ENCODE measurements at places on chromosomes 12 and 14.

- DNase-seq, result no peak
Measured at GRCh38 chr12:2722806-2723205, 72.0 kb upstream of the FKBP4 start.

GRCh38 chr14:57875296-57875695, 9.4 kb upstream of the SLC35F4 start:
- no peak for DNase-seq

- no peak for DNase-seq
Measured at GRCh38 chr12:110750784-110751461, 8.2 kb upstream of the PPP1CC start.

GRCh38 chr12:67141296-67142018, 127.7 kb upstream of the CAND1 start:
- peak; percentile 18 for DNase-seq

- peak; percentile 45 for DNase-seq
Measured at GRCh38 chr12:95918194-95918993, 24.0 kb downstream of the CCDC38 start.

DNA sequence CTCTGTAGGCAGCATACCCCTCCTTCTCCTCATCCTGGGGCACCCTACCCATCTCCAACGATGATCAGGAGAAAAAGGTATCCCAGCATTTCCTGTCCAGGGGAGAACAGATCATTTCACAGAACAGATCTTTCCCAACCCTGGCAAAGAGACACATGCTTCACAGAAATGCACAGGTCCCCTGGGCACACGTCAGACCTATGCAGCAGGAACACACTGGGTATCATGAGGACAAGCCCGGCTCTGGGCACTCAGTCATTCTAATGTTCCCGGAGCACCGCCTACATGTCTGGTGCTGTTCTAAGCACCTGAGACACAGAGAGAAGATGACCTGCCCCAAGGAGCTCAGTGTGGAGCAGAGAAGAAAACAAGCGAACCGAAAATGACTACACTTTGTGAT, 56.2 kb downstream of the ACTN1 start:
- no peak for DNase-seq

- no peak for DNase-seq
Measured at GRCh38 chr12:54425702-54426101, 6.6 kb upstream of the ITGA5 start.

- no peak for DNase-seq
Measured at GRCh38 chr12:113165521-113166450, 16.3 kb downstream of the CFAP73 start.

- DNase-seq, result no peak
Measured at GRCh38 chr14:51451561-51451960, 200.1 kb upstream of the FRMD6 start.
